ENCODE measurements at places on chromosomes 4 and X.

- DNase-seq, result no peak
Observed at GRCh38 chr4:2084316-2084715, 25.2 kb downstream of the NAT8L start.

- no peak for DNase-seq
Observed at GRCh38 chr4:38188631-38189101, 228.5 kb downstream of the PTTG2 start.

DNA sequence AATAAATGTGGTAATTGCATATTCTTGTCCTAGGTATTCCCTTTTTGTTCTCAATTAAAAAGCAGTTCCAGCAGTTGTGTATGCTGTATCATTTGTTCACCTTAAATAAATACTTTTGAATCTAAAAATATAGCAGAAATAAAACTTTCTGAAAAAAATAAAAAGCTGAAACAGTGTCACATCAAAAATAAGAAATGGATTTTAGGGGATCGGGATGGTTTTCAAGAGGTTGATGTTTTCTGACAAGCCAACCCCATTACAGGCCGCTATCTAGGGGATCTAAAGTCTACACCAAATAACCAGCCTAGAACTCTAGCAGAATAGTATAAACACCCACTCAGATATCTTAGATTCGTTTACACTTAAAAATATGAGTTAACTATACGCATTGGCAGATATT lies 95.4 kb upstream of the MAML3 start:
- no peak for DNase-seq

DNA sequence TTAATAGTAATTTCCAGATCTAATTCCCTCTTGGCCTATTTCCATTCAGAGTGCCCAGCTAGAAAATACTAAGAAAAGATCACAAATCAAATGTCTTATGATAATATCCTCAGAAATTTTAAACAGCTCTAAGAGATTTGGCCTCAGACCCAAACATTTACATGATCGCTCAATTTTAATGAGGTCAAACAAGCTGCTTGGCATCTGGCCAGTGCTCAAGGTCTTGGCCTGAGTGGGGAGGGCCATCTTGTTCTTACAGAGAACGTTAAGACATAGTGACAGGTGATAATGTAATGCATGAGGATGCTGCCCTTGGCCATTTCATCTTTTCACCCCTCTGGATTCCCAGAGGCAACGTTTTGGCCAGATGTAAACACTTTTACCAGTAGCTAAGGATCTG lies 159.2 kb upstream of the SLC7A11 start:
- DNase-seq, result no peak

DNA sequence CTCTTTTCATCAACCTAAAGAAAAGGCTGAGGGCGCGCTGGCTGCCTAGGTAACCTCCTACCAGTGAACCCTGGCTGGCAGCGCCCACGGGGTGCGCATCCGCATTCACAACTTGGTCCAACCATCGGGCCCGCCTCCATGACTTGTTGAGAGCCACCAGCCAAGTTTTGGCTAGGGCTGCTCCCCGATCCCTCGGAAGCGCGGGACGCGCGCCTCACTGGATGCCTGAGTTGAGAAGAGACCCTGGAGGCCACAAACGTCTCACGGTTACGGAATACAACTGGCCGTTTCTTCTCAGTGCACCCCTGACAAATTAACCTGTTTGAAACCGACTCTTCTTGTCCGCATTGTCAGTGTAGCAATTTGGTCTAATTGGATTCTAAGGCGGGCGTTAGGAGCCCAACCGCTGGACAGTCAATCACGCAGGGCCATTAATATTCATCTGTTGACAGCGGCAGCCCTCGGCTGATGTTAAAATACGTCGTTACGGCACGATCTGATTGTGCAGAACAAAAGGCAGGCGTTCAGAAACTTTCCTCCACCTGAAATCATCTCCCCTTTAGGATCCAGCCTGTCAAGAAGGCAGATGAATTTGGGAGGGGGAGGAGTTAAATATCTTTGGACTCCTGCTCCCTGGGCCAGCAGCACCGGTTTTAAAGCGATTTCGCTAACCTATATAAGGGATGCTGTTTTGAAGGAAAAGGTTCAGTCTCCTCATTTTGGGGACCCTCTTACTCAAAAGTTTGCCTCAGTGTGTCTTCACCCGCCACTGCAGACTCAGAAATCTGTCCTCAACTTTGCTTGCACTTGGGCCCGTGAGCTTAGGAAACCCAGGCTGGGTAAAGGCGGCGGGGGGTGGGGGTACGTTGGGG lies 1.2 kb downstream of the GPC3 start:
- no peak for DNase-seq
